ENCODE measurements at places on chromosomes 16 and 17. TPM values are rescaled to one million over a fixed set of nuclear protein-coding genes. Genes with fewer than 3 reads are reported as not detected.

The AATK gene
- total RNA-seq: 9.4 TPM

DNA sequence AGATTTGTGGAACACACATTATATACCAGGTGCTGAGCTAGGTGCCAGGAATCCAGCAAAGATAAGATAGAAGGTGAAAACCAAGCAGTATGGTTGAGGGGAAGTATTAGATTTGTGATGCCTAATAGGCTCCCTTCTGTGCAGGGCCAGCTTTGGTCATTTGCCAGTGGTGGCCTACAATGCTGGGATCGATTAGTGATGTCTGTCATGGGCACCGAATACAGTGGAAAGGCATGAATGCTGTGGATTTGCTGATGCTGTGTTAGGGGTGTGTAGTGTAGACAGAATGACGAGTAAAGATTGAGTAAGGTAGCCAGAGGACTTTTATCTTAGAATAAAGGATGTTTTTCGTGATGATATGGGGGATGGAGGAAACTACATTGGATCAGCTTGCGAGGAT is 48.9 kb downstream of the SNX29 start:
- no peak for DNase-seq

The NARF gene
- total RNA-seq: 133 TPM

- DNase-seq: no peak
Measured at GRCh38 chr17:67666710-67667109, 51.0 kb upstream of the NOL11 start.

The ACSM5 gene
- total RNA-seq: 2.3 TPM

The SNAI3 gene
- total RNA-seq: not detected

- no peak for DNase-seq
Measured at GRCh38 chr17:8249621-8250500, 772 bp downstream of the PFAS start.

DNA sequence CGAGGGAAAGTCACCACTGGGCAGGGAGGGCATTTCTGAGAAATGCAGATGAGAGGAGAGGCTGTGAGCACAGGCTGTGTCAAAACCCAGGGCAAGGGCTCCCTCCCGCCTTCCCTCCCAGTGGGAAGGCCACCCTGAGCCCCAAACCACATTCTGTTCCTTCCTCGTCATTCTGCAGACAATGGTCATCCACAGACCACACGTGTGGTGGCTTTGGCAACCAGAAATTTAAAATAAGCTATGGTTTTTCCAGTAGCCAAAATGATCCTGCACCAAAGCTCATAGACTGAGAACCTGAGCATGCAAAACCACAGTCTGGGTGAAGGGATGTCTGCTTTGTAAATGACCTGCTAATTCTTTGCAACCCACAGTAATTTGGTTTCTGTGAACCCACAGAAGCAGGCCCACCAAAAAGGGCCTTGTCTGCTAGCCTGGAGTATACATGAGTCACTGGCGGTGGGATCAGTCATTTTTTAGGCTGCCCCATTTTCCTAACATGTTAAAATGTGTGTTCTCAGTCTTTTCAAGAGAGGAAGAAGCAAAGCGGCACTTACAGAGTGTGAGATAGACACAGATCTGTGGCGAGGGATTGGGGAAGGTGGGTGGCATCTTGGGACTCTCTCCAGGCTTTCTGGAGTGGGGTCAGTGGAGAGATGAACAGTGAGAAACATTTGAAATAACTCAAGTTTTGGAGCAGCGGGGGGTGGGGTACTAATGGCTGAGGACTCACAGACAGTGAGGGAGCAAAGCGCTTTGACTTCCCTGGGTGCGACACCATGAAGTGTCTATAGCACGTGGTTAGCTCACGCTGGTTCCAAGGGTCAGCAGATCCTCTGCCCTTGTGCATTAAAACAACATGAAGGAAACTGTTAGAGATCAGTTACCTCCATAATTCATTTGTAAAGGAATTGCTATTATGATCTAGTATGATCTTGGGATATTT is 20.5 kb downstream of the GRB7 start:
- DNase-seq: peak; percentile 26

The TNS4 gene
- 4.2 TPM for total RNA-seq

The MMP28 gene
- total RNA-seq: 368 TPM

DNA sequence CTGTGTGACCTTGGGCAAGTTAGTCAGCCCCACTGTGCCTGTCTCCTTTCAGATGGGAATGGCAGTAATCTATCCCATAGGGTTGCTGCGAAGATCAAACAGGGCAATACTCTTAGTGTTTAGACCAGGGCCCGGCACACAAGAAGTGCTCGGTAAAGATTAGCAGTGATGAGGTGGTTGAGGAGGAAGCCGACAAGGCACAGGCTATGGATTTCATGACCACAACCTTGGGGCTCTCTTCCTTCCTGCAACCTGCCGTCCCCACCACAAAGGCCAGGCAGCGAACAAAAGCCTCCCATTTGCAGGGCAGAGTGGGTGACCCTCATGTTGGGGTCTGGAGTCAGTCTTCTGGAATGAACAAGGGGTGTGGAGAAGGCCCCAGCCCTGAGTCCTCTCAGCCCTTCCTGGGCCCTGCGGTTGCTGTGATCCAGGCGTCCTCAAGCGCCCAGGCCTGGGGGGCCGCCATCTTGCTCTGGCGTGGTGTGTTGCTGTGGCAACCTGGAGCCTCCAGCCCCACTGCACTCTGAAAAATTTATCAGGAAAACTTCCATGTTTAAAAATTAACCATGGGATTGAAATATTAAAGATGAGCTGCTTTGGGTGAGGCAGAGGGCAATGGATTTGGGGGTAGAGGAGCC is 9.8 kb downstream of the ADAM11 start:
- DNase-seq: no peak

DNA sequence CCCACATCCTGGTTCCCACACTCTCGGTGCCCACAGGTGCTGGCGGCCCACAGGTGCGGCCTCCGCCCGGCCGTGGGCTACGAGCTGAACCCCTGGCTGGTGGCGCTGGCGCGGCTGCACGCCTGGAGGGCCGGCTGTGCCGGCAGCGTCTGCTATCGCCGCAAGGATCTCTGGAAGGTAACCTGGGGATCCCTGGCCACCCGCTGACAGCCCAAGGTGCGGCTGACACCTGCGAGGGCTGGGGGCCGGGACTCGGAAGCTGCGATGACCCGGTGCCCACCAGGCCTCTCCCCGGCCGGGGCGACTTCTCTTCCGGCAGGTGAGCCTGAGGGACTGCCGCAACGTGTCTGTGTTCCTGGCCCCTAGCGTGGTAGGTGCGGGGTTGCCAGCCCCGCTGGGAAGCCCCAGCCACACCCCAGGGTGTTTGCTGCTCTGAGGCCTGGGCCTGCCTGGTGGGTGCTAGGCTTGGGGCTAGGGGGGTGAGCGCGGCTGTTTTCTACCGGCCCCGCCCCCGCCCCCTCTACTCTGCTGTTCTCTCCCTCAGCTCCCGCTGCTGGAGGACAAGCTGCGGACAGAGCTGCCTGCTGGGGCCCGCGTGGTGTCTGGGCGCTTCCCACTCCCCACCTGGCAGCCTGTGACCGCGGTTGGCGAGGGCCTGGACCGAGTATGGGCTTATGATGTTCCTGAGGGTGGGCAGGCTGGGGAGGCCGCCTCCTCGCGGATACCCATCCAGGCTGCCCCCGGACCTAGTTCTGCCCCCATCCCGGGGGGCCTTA is 1.0 kb downstream of the ANTKMT start:
- no peak for DNase-seq

The CDH8 gene
- total RNA-seq: 1.5 TPM

- DNase-seq: no peak
Measured at GRCh38 chr17:16974569-16975276, 2.8 kb upstream of the TNFRSF13B start.

- no peak for DNase-seq
Measured at GRCh38 chr17:65449495-65449894, 112.0 kb downstream of the AXIN2 start.

The STX1B gene
- total RNA-seq: 0.41 TPM

DNA sequence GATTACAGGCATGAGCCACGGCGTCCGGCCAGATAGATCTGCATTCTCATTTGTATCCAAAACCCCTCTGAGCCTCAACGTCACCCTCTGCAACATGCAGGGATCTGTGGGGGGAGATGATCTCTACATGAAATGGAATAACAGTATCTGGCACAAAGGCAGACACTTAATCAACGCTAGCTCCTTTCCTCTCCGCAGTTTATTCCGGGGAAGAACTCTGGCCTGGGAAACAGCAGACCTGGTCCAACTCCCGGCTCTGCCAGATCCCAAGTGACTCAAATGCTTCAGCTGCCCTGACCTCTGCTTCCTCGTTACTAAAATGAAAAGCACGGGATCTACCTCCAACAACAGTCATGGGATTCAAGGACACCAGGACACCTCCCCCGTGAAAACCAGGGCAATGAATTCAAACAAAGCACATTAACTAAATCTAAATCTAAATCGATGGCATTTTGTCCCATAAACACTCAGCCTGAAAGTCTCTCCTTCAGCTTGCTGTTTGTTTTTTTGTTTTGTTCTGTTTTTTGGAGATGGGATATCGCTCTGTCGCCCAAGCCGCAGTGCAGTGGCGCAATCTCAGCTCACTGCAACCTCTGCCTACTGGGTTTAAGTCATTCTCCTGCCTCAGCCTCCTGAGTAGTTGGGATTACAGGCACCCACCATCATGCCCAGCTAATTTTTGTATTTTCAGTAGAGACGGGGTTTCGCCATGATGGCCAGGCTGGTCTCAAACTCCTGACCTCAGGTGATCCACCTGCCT is 78.2 kb downstream of the NXN start:
- DNase-seq: peak; percentile 57

GRCh38 chr17:31916491-31917064 is 15.1 kb upstream of the UTP6 start:
- no peak for DNase-seq

DNA sequence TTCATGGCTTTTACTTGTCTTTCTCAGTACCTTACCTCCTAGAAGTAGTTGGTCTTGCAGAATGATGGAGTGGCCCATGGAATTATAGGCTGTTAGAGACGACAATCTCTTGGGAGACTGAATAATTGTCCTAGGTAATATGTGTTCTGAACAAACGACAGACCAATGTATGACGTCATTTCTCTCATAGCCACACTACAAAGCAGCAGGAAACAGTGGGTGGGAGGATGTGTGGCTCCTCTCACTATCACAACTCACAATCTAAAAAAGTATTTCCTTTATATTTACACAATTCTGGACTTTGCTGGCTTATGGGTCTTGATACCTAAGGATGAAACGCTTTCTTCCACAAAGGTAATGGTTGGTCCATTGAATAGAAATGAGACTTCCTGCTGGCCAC is 183.9 kb downstream of the TOX3 start:
- DNase-seq: no peak

All from transverse colon (tissue), 4 donors.